ENCODE measurements at places on chromosomes 1 and 21.

GRCh38 chr1:188846468-188846867 lies 1631.2 kb downstream of the BRINP3 start:
- DNase-seq: no peak

- DNase-seq: peak; percentile 6
These were observed 898.6 kb downstream of the AMY1C start for GRCh38 chr1:104648269-104648691.

DNA sequence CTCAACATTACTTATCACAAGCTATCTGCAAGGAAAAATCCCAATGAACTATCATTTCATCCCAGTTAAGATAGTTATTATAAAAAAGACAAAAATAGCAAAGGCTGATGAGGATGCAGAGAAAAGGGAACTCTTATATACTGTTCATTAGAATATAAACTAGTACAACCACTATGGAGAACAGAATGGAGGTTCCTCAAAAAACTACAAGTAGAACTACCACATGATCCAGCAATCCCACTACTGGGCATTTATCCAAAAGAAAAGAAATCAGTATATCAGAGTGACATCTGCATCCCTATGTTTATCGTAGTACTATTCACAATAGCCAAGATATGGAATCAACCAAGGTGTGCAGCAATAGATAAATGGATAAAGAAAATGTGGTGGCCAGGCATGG lies 4.9 kb upstream of the C1orf185 start:
- no peak for DNase-seq

DNA sequence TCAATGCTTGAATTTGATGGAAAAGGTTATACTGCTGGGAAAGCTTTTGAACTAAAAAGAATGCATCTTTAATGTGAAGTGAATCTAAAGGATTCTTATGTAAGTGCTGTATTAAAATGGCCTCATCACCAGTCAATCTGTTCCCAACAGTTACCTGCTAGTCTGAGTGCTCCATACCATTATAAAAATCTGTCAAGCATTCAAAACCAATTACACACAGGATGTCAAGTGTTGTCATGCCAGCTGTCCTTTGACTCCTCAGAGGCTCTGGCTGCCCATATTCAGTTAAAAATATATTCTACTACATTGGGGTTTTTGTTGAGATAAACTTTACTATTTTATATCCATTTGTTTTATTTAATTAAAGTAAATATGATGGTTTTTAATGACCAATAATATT lies 1587.7 kb downstream of the AMY1C start:
- no peak for DNase-seq

GRCh38 chr1:98143403-98143802 lies 222.6 kb upstream of the DPYD start:
- DNase-seq: peak; percentile 77

DNA sequence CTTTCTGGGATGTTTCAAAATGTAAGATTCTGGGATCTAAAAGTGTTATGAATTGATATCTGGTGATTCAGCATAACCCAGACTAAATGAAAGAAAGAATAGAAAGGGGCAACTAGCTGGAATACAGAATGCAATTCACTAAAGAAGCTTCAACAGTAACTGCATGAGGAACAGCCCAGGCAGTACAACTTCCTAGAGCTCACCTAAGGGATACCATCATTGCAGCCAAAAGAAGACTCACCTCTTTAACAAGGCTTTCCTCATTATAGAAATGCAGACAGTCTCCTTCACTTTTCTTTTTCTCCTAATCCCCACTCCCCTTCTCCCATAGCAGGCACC lies 6.3 kb downstream of the RGS5 start:
- DNase-seq: no peak

DNA sequence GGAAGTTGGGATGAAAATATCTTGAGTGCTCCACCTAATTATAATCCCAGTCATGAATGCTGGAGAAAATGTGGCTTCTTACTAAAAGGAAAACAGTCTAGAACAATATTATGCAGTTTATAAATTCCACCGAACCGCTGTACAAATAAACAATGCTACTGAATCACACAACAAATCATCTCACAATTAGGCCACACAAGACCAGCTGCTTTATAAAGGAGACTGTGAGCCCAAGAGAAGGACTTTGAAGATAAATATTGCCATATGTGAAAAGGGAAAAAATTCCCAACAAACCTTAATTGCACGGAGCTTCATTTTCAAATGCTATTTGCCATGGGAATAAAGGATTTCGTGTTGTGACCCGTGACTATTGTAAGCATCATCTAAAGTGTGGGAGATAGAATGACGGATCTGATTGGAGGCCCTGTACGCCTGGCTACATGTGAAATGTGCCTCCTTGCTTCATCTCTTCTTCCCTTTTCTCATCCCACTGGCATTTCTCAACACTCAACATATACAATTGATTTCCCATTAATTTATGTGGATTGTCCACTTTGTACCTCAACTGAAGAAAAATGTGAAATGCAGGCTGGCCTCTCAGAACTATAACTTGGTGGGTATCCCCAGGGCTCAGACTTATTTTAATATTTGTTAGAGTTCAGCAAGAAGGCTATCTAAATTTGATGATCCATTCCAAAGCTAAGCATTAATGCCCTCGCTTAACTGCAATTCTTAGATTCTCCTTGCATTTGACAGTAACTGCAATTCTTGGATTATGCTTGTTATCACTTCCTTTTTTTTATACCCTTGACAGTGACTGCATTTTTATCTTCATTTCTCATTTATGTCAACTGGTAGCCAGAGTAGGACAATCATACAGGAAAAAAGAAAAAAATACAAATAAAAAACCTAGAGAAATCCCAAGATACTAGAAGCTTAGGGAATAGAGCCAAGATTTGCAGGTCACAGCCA lies 122.3 kb downstream of the TGFB2 start:
- no peak for DNase-seq

DNA sequence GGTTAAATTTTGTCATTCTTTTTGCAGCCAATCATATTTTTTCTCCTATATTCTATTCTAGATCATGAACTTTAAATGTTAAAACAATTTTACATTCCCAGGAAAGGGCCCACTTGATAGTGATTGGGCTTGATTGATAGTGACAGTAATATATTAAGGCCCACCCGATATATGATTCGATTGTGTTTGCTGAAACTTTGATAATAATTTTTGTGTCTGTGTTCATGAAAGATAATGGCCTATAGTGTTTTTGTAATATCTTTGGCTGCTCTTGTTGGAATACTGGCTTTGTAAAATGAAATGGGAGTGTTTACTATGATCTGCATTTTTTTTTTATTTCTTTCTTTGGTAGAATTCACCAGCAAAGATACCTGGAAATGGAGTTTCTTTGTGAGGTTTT lies 100.3 kb downstream of the SCCPDH start:
- DNase-seq: no peak

GRCh38 chr1:1915911-1916840 lies 1.1 kb downstream of the CALML6 start:
- no peak for DNase-seq

- DNase-seq: no peak
These were observed 20.5 kb upstream of the KCNE2 start for GRCh38 chr21:34343347-34343746.
